ENCODE measurements at places on chromosomes 6 and 20.

DNA sequence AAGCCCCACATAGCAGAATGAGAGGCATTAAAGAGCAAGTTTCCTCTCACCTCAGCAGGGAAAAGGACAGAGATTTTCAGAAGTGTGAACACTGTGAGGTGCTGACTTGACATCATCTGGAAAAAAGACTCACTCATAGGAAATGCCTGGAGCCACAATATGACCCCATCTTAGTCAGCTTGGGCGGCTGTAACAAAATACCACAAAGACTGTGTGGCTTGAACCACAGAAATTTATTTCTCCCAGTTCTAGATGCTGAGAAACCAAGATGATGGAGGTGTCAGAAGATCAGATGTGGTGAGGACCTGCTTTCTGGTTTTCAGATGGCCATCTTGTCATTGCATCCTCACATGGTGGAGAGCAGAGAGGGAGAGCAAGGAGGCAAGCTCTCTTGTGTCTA, 253.1 kb downstream of the ADGB start:
- no peak for DNase-seq

GRCh38 chr6:139378882-139379341, 4.5 kb upstream of the CITED2 start:
- DNase-seq, result no peak

- no peak for DNase-seq
Measured at GRCh38 chr20:55667955-55668354, 337.4 kb downstream of the CBLN4 start.

GRCh38 chr6:54698974-54699373, 147.6 kb upstream of the FAM83B start:
- DNase-seq, result no peak

GRCh38 chr20:46307139-46307998, 929 bp downstream of the CDH22 start:
- DNase-seq, result peak; percentile 64

GRCh38 chr6:20711518-20711917, 177.3 kb downstream of the CDKAL1 start:
- no peak for DNase-seq

GRCh38 chr6:108526739-108527174, 34.0 kb upstream of the FOXO3 start:
- DNase-seq, result no peak

- no peak for DNase-seq
Measured at GRCh38 chr6:101516578-101516977, 123.1 kb downstream of the GRIK2 start.

- no peak for DNase-seq
Measured at GRCh38 chr20:61805365-61805764, 260.3 kb downstream of the TAF4 start.

- no peak for DNase-seq
Measured at GRCh38 chr20:61891916-61892649, 173.6 kb downstream of the TAF4 start.

GRCh38 chr20:14782731-14783130, 445.3 kb upstream of the FLRT3 start:
- DNase-seq, result no peak

GRCh38 chr6:45003387-45003786, 324.7 kb upstream of the RUNX2 start:
- DNase-seq, result no peak

DNA sequence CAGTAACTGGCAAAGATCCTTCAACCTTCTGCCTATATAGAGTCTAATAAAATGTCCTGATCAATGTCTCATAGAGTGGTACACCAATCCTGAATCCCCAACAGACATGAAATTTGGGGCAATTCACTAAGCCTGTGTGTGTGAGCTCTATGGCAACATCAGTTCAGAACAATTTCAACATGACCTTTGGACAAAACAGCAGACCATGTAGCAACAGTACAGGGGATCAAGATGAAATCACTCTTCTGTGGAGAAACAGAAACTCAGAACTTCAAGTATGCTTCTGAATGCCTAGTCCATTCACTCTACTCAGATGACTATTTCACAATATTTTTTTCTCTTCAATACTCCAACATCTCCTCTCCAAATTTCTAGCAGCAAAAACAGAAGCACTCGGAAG, 49.1 kb upstream of the OPRM1 start:
- no peak for DNase-seq

DNA sequence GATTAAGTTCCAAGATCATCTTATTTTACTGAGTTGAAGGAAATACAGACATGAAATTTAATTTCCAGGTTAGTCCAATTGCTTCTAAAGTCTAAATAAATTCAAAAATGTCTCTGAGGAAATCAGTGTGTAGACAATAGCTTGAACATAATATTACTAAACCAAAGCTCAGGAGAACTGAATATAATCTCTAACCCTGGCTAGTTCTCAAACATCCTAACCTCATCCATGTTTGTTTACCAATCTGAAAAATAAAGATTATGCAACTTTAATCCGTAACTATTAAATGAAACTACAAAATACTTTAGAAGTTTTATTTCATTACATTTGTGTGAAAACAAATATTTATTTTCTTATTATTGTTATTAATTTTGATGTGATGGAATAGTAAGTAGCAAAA, 387.2 kb downstream of the TBC1D32 start:
- DNase-seq, result no peak

DNA sequence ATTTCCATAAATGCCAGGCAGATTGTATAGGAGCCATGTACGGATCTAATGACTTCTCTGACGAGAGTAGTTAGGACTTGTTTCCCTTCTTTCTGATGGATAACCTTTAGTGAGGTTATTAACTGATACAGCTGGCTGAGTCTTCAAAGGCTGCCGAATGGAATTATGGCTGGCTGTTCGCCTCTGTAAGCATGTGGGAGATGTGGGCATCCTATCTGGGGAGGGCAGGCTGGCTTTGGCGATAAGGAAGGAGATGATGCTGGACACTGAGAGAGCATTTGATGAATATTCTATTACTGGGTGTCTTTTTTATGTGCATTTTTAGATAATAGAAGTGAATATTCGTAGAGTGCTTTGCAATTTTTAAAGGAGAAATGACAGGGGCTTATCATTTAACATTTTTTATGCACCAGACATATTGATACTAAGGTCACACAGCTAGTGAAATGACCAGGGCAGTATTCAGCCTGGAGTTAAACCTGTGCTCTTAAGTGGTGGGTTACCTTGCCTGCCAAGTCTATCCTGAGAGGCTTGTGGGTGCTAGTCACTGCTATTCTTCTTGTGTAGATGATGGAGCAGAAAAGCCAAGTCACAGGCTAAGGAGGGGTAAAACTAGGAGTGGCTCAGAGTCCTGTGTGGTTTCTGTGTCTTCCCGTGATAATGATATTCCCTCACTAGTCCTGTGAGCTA, 3.1 kb downstream of the PBOV1 start:
- no peak for DNase-seq

DNA sequence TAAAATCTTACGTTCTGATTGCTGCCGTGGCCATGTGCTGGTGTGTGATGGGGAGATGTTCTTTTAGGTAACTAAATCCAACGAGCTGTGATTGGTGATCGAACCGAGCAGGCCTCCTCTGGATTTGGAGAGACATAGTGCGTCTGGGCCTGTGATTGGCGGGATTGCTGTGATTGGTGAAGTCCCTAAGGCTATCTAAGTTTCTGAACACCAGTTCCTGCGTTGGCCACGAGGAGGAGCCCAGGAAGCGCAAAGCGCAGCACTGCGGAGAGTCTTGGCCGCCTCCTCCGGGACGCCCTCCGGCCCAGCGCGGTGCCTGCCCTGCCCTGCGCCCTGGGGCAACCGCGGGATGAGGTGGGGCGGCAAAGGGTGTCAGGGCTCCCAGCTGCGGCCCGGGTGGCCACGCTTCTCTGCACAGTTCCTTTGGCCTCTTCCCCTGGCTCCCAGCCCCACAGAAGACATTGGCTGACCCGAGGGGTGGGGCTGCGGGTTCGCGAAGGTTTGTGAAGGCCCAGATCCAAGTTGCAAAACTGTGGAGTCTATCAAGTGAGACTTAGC, 33.0 kb downstream of the HNF4A start:
- peak; percentile 44 for DNase-seq

DNA sequence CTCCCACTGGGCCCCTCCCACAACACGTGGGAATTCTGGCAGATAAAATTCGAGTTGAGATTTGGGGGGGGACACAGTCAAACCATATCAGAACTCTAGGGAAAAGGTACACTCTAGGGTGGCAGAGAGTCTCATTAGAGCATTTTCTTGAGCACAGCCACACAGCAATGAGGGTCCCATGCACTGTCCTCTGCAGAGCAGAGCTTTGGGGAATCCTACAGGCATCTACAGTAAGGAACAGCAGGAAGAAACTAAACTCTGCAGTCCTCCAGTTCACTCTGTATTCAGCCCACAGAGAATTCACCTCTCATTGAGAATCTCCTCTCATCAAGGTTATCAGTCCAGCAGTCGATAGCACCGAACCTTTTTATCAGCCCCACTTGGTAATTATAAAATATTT, 438.6 kb upstream of the NOX3 start:
- no peak for DNase-seq

DNA sequence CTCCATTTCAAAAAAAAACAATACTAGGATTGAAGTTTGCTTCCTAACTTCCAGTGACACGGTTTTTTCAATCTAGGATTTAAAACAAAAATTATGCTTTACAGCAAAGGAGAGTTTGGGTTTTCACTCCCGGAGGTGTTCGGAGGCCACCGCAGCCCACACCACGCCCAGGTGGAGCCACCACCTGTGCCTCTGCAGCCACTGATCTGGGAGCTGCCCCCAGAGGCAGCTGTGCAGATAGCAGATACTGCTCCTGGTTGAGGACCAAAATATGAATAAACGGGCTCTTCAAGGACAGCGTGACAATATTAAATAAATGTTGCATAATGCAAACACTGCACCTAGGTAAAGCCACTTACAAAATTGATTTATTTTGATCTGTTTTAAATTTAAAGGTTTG, 30.2 kb downstream of the DLL1 start:
- DNase-seq, result no peak

- DNase-seq, result peak; percentile 27
Measured at GRCh38 chr20:728256-728944, 39.9 kb downstream of the SLC52A3 start.

DNA sequence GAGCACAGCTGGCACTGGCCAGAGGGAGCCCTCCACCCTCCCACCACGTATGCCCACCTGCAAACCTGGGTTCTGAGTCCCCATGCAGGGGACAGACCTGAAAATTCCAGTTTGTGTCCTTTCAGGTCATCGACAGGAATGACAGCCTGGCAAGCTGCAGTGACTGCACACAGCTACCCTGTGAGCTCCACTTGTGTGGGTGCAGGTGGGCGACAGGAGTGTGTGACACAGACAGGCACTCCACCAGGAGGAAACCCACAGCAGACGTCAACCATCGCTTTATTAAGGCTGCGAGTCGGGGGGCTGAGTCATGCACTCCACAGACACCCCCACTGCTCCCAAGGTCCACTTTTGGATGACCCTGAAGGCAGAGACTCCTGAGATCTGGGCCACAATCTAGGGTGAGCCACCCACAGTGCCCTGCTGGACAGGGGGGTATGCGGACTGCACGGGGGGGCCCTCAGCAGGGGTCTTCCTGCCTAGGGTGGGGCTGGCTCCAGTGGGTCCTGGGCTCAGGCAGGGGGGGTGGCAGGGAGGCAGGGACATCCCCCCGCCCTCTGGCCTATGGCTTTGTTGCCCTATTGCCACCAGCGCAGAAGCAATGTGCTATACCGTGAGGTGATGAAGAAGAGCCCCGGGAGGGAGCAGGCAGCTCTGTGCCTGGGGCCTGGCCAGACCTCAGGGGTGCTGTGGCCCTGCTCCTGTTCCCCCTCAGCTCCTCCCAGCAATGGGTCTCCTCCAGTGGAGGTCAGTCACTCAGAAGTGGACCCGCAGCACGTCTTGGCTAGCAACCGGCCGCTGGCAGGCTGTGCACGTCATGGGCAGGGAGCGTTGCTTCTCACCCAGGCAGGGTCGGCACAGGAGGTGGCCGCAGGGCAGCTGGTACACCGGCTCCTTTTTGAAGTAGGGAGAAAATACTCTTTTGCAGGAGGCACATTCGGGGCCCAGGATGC, 25.1 kb upstream of the AVP start:
- DNase-seq, result no peak

- DNase-seq, result no peak
Measured at GRCh38 chr6:107717781-107718180, 106.3 kb downstream of the SCML4 start.

DNA sequence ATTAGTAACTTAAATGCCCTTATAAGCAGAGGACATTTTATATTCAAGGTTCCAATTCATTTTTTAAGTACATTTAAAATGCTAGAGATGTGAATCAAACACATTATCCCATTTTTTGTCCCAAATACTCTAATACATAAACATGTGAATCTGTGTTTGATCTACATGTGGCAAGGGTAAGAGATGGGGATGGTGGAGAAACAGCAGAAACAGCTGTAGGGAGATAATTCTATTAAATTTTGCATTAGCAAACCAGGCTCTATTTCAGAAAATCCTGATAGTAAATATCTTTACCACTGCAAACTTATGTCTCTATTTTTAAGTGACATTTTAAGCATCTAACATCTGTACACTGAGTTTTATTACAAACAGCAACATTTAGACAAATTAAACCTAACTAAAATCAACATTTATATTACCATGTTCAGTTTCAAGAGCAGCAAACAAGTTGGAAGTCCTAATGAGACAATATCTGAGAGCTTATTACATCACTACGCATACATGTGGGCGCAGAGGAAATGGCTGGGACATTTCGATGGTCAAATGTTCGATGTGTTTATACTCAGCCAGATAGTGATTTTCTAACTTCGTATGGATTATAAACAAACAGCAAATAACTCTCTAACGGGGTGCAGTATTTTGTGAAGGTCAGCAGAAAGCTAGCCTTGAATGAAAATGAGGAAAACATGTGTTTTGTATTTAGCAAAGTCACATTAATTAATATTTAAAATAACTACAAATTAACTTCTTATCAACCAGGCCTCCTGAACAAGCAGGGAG, 165.1 kb downstream of the GJA1 start:
- DNase-seq, result no peak

DNA sequence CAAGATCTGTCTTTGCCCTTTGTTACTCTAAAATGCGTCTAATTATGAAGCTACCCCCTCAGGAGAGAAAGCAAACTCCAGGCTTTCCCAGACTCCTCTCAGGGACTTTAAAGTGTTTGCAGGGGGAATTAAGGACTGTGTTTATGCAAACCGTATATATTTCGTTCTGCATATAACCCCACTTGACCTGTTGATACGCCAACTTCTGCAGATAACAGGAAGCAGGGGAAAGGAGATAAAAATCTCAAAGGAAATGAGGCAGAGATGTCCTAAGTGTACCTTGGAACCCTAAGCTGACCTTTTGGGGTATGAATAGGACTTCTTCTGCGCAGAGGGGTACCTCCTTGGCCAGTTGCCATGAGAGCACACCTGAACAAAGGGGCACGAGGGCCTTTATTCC, 8.1 kb downstream of the SYCP2L start:
- DNase-seq, result no peak

GRCh38 chr6:113676968-113677367, 180.2 kb upstream of the MARCKS start:
- DNase-seq, result no peak

- DNase-seq, result no peak
Measured at GRCh38 chr20:28562510-28562898, 2695.0 kb upstream of the DEFB115 start.

- no peak for DNase-seq
Measured at GRCh38 chr20:57195469-57196100, 70.9 kb downstream of the BMP7 start.
